ENCODE measurements at places on chromosomes 16 and 17.

GRCh38 chr16:73599351-73599750 is 551.4 kb upstream of the ZFHX3 start:
- no peak for DNase-seq

GRCh38 chr17:31830971-31831858 is 27.8 kb downstream of the COPRS start:
- no peak for DNase-seq

- no peak for DNase-seq
Measured at GRCh38 chr17:79799174-79799537, 2.3 kb upstream of the CBX8 start.

- no peak for DNase-seq
Measured at GRCh38 chr17:9912121-9913099, 7.3 kb upstream of the RCVRN start.

DNA sequence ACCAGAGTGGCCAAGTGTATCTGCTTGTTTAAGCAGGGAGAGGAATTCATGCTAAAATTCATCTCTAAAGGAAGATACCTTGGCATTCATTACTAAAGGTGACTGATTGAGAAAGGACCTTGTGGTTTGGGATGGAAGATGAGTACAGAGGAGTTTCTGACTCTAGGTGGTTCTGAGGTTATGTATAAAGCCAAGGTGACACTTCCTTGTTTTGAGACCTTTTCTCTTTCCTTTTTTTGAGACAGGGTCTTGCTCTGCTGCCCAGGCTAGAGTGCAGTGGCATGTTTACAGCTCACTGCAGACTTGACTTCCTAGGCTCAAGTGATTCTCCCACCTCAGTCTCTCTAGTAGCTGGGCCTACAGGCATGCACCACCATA is 9.1 kb downstream of the ABHD15 start:
- DNase-seq: no peak

- DNase-seq: no peak
Measured at GRCh38 chr17:40447148-40447644, 3.9 kb downstream of the IGFBP4 start.

- DNase-seq: no peak
Measured at GRCh38 chr16:61792194-61792909, 243.9 kb downstream of the CDH8 start.

DNA sequence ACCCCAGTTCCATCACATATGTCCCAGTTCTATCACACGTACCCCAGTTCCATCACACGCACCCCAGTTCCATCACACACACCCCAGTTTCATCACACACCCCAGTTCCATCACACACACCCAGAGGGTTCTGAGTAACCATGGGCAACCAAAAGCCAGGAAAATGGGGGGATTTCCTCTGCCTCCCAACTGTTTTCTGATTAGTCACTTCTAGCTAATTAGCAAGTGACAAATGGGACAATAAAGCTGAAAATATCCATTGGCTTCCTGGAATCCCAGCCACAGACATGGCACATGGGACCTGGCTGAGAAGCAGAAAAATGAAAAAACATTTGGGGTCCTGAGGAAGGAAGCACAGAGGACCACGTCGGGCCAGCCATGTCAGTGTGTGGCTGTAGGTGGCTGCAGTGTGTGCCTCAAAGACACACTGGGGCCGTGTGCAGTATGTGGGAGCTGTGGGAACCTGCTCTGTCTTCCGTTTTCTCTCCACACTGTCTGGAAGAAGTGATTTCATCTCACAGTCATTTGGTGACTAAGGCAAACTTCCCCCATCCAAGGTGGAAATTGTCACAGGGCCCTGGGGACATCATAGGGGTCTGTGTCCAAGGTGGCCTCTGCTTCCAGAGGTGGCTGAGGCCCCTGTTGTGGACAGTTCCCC is 106.7 kb downstream of the CMIP start:
- no peak for DNase-seq

GRCh38 chr16:14074544-14074943 is 3.4 kb downstream of the MRTFB start:
- no peak for DNase-seq

DNA sequence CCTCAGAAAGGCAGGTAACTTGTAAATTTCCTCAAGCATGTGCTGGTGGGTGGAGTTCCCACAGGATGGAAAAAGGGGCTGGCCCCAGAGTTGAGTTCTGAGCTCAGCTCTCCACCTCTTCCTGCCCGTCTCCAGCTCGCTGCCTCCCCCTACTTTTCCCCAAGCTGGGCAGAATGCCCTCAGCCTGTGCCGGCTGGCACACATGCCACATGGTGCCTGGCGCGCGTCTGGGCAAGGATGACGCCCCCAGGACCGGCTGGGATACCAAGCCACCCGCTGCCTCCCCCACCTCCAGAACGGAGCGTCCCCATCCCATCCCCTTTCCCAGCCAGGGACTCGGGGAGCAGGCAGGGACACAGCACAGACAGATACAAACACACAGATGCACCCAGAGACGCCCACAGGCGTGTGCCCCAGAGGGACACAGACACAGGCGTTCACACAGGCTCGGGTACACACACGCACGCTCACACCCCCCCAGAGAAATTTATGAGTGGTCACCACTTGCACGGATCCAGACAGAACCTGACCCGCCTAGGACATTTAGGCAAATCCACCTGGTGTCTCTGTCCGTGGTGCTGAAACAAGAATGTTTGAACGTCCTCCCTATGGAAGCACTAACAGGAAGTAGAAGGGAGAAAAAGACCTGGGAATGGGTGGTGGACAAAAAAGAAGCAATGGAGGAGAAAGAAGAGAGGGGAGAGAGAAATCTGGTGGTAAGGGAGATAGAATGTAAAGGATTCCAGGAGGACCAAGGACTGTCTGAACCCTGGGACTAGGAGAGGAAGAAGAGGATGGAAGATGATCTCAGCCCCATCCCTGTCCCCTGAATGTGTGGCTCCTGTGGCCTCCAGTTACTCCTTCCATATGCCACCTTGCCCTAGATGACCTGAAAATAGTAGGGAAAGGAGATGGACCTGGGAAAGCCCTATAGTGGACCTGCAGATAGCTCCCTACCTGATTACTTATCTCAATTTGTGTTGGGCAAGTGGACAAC is 15.5 kb downstream of the NEUROD2 start:
- DNase-seq: no peak

DNA sequence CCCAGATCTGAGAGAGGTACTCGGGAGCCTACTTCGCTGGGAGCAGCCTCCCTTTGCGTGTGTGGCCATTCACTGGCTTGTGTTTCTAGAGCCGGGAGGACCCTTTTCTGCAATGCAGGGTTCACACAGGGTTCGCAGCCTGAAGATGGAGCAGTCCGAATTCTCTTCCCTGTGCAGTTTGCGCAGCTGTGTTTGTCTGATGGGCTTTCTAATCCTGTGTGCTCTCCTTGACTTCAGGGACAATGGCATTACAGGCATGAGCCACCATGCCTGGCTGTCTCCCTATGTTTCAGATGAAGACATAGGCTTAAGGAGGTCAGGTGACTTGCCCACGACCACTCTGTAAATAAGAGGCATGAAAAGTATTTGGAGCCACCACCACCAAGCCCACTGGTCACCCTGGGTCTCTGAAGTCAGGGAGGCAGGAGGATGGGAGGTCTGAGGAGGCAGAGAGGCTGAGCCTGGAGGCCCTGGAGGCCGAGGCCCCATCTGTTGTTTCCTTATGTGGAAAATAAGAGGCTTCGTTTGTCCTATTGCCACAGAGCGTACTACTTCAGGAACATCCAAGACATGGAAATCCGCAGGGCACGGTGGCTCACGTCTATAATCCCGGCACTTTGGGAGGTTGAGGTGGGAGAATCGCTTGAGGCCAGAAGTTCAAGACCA is 5.0 kb upstream of the STH start:
- DNase-seq: no peak

- no peak for DNase-seq
Measured at GRCh38 chr17:47693731-47694580, at the start of gene TBKBP1. Gene TBKBP1 (plus strand): TSS chr17:47694161. CDS start chr17:47696113, 1,952 bp downstream.

DNA sequence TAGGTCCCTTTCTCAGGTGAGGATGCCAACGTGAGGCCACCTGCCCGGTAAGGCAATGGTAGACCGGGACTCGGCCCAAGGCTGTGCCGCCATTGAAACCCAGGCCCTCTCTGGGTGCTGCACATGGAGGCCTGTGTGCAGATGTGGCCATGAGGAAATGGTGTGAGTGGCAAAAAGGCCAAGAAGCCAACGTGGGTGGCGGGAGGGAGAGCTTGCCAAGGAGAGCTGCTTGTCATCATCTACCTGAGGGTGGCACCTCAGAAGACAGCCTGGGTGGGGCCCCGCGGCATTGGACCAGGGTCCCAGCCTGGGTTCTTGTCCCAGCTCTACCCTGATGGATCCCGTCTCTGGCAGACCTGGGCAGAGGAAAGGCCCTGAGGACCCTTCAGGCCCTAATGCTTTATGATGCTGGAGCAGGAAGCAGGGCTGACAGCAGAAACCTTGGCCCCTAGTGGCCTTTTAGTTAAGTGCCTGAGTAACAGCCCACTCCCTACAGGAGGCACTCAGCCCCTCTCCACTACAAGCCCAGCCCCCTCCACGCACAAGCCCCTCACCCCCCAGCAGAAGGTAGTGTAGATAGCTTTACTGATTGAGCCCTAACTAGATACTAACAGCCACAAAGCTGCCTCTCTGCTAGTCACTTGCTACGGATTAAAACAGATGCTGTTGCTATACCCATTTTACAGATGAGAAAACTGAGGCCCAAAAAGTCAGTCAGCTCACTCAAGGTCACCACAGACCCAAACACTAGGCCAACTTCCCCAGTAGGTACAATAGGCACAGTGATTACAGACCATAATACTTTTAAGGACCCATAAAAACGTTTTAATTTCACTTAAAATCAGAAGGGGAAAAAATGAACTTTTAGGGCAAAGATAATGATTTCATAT is 26.2 kb upstream of the KIFC3 start:
- DNase-seq: no peak
